ENCODE measurements at places on chromosomes 7 and 10.

DNA sequence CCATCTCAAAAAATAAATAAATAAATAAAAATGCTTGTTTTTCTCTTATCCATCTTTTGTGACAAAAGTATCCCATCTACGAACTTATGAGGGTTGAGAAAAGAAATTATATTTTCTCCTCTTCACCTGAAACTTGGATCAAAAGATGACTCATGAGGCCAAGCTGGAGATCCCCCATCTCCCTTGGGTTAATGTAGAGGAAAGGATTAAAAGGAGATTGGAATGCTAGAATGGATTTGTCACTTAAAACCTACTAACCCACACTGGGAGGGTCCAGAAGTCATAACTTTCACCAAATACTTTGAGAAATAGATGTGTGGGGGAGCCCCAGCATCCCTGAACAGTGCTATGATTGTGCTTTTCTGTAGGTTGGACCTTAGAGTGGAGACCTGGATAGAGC lies 46.3 kb upstream of the PIK3CG start:
- DNase-seq, result no peak

DNA sequence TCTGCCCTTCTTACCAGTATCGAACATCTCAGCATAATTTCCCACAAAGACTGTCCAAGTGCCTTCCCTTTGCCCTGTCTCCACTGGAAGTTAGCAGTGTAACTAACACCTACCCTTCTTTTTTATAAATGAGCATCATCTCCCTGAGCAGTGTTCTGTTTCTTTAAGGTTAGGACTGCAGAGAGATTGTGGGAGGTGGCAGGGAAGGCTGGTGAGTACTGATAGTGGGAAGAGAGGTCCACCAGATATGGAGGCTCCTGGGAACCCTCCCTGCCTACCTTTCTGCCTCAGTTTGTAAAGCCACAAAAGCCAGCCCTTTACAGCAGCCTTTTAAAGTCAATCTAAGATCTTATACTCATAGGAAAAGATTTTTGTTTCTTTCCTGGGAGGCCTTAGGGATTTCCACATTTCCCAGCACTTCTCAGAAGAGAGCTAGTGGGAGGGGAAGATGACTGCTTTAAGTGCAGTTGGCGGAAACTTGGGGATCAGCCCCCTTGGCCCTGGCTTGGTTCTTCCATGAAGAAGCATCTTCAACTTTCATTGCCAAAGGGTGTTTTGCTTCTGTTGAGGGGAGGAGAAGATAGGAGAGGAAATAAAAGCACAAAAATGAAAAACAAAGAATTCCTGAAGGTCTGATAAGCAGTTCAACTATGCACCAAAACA lies 36.6 kb upstream of the CALD1 start:
- DNase-seq, result no peak

DNA sequence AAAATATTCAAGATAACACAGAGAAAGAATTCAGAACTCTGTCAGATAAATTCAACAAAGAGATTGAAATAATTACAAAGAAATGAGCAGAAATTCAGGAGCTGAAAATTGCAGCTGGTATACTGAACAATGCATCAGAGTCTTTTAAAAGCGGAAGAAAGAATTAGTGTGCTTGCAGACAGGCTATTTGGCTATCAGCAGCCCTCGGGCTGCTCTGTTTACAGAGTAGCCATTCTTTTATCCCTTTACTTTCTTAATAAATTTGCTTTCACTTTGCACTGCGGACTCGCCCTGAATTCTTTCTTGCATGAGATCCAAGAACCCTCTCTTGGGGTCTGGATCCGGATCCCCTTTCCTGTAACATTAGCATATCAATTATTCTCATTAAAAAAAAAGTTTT lies 1040.0 kb downstream of the SORCS3 start:
- no peak for DNase-seq

- DNase-seq, result no peak
Measured at GRCh38 chr7:140641524-140642195, 1.0 kb upstream of the DENND2A start.

GRCh38 chr7:139725077-139725476 lies 52.7 kb downstream of the HIPK2 start:
- no peak for DNase-seq

DNA sequence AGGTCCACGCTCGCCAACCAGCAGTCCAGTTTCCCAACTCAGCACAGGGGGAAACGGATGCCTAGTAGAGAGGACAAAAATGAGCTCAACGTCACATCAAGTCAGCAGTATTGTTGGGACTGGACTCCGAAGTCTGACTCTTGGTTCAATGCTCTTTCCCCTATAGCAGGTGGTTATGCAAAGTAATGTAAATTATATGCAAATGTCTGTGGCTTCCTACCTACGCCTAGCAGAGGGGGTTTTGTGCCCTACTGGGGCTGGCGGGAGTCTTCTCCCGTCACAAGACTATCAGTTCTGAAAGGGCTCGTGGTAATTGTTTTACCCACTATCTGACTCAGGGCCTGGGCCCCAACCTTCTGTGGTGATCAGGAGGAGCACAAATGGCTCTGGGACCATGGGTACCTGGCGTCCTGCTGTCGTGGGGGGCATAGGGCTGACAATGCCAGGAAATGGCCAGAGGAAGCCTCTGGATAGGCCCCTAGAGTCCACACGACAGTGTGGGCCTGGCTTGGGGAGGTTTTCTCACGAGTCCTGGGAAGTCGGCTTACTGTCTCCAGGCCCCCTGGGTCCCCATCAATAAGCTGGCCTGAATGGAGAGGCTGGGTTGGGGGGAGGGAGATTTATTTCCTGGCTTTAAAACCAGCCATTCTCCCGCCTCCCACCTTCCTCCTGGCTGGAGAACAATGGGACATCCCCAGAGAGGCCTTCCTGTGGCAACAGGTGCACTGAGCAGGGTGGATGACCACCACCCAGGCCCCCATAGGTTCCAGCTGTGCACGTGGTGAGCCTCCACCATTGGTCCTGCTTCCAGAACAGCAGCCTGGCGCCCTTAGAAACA lies 41.8 kb downstream of the UNC5B start:
- DNase-seq, result no peak

DNA sequence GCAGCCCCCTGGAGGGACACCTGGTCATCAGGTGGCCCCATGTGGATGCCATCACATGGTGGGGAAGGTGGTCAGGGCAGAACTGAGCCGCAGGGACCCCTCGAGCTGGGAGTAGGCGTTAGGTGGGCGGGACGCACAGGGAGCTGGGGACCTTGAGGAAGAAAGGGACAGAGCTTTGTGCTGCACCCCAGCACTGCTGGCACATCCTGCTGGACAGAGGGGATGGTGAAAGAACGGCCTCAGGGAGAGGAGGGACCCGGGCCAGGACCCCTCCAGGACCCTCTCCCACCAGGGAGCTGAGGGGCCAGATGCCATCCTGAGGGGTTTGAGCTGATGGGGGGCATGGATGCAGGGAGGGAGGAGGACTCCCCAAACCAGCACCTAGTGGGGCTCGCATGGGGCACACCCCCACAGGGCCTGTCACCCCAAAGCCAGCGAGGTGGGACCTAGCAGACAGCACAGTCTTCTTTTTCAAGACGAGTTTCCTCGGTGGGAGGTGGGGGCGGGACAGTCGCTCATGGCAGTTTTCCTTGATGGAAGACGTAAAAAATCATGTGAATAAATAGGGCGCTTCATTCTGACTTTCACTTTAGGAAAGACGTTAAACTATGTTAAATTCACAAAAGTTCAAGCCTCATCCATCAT lies 43.3 kb downstream of the STK32C start:
- no peak for DNase-seq

DNA sequence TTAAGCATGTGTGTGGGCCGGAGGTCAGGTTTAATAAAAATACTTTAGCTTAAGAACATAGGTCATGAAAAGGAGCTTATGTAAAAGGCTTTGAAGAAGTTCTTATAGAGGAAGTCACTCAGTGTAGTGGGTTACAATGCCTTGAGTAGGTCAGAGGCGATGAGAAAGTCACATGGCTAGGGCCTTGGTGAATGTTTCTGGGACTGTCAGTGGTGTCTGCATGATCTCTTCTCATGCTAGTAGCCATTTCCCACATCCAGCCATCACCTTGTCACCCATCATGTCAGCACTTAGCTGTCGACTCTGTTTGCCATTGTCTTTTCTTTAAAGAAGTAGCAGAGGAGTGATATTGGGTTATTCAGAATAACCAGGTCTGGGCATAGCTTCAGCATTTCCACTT lies 236.6 kb downstream of the CDK14 start:
- DNase-seq, result no peak

- peak; percentile 6 for DNase-seq
Measured at GRCh38 chr10:63977329-63977923, 456.2 kb downstream of the REEP3 start.

DNA sequence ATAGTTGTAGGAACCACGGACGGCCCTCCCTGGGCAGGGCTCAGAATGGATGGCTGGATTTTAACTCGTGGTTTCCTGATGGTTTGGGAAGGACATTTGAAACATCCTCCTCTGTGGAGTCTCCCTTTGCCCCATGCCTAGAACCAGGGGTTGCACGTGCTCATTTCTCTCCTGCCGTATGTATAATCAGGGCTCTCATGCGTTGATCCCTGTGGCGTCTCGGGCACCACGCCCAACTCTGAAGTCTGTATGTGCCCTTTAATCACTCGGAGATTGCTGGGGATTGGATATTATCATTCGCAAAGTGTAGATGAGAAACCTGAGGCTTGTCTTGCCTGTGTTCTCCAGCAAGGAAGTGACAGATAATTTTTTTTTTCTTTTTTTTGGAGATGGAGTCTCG lies 257.1 kb downstream of the CAMK1D start:
- DNase-seq, result no peak

DNA sequence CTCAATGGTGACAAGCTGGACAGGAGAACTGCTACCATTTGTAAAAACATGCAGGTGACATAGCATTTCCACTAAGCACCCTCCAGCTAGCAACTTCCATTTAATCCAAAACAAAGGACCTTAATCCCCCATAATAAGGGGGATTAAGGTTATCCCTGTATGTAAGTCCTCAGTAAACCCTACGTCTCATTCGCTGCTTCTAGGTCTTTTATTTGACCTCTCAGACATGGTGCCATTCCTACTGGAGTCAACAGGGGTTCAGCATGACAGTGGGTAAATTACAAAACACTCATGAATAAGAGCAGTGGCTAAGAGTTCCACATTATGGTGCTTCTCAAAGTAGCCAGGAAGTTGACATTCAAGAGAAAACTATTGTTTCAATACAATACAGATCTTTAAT lies 121.8 kb upstream of the CAV2 start:
- DNase-seq, result no peak

DNA sequence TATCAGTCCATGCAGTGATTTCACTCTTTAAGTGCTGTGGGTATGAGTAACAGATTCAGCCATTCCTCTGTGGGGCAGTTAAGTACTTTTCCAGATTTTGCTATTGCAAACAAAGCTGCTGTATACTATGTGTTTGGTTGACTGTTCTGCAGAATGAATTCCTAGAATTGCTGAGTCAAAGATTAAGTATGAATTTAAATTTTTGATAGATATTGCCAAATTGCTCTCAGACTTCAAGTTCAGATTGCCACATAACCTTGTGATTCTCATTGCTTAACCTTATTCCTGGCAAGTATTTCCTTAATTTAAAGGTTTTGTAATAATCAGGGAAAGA lies 21.6 kb upstream of the SAR1A start:
- DNase-seq, result no peak

DNA sequence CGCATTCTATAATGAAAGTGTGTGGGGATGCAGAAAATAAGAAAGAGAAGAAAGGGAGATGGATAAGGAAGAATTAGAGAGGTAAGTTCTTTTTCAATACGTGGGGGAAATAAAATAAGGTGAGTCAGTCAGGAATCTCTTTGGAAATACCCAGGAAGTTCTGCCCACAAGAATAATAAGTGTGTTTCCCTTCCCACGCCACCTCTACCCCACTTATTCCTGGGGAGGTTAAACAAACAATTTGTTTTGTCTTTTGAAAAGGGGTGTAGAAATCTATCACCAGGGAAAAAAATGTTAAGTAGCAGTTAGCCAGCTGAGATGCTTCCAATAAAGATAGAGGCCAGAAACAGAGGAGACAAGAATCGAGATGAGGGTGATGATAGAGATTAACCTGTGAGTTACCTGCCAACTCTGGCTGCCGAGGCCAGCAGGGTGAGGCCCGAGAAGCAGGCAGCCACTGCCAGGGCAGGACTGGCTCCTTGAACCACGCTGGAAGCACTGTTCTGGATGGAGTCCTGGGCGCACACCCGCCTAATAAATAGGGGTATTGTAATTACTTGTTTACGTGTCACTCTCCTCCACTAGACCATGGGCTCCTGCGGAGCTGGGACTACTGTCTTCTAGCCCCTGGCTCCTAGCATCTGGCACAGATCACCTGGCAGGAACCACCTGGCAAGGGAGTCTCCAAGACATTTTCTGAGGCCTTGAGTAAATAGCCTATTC lies 191.3 kb downstream of the FGFR2 start:
- DNase-seq, result no peak

- no peak for DNase-seq
Measured at GRCh38 chr10:76970711-76971519, 666.7 kb downstream of the KCNMA1 start.

- DNase-seq, result no peak
Measured at GRCh38 chr7:157808042-157808441, 471.2 kb downstream of the DNAJB6 start.

- DNase-seq, result no peak
Measured at GRCh38 chr10:43322331-43322730, 49.1 kb upstream of the FXYD4 start.

Measured in spinal cord (tissue), 10 donors.